ENCODE measurements at places on chromosomes 2 and 18.

- no peak for DNase-seq
These were observed 223.8 kb downstream of the FAM210A start for GRCh38 chr18:13502585-13502984.

DNA sequence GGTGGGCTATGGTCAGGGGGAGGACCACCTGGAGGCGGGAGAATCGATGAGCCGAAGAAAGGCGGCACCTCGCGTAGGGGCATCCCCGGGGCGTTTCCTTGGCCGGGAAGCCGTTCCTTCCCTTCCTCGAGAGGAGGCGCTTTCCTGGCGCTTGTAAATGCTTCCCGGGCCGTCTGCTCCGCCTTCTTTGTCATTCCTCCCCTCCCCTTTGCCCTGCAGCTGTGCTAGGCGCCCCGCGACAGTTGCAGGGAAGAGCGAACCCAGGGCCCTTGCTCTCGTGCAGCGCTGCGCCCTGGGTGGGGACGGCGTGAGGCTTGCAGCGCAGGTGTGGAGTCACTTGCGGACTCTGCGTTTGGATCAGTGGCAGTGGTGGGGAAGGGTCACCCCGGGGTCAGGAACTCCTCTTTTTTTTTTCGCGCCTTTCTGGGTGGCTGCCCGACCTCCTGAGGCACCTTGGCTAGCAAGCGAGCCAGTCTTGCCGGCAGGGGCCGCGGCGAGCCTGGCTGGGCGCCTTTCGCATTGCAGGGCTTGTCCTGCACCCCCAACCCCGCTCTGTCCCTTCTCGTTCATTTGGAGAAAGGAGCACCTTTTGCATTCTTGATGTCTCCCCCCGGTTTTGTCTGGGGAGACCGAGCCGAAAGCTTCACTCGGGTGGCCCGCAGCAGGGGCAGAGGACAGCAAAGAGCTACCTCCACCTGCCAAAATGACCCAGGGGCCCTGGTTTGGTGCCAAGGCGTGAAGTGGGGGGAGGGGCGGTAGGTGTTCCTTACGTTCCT lies 858 bp downstream of the KCNS3 start:
- DNase-seq = peak; percentile 86

DNA sequence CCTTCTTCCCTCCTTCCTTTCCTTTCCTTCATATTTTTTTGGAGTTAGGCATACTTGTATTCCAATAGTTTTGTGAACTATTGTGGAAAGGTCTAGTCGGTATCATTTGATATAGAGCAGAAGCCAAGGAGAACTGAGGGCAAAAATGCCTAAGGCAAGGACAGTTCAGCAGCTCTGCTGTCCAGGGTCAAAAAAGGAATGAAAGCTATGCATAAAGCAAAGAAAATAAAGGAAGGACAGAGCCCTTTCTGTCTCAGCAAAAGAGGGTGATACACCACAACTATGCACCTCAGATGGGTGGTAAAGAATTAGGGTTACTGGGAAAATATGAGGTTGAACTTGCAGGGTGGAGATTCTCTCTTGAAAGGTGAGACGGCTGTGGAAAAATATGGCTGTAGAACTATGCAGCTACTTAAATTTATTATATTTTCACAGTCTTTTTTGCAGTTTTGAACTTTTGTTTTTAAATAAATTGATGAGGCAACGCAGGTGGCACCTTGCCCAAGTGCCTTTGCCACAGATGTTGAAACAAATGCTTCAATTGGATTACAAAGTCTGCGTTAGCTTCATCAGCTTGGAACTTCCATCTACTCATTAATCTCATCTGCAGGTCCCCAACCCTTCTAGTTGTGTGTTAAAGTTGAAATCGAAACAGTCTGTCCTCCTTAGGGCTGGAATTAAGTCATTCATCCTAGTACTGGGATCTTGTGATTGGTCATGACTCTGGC lies 20.8 kb downstream of the LHCGR start:
- DNase-seq = no peak

DNA sequence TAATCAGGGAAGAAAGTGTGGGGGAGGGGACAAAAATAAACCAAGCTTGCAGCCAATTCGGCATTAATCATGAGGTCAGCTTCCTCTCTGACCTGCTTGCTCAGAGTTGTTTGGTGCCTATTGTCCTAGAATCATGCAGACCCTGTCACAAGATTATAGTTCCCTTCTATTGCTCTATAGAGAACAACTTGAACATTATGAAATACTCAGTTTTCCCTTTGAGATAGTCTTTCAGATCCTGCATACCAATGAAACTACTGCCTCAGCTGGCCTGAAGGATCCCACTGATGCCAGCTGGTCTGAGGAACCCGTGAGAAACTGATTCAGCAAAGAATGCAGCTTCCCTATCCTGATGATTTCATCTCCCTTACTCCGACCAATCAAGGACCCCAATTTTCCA lies 955 bp upstream of the BBS5 start:
- DNase-seq = peak; percentile 8

GRCh38 chr2:12704378-12704777 lies 12.4 kb upstream of the TRIB2 start:
- DNase-seq = no peak

GRCh38 chr2:45781464-45781811 lies 130.0 kb downstream of the PRKCE start:
- no peak for DNase-seq

DNA sequence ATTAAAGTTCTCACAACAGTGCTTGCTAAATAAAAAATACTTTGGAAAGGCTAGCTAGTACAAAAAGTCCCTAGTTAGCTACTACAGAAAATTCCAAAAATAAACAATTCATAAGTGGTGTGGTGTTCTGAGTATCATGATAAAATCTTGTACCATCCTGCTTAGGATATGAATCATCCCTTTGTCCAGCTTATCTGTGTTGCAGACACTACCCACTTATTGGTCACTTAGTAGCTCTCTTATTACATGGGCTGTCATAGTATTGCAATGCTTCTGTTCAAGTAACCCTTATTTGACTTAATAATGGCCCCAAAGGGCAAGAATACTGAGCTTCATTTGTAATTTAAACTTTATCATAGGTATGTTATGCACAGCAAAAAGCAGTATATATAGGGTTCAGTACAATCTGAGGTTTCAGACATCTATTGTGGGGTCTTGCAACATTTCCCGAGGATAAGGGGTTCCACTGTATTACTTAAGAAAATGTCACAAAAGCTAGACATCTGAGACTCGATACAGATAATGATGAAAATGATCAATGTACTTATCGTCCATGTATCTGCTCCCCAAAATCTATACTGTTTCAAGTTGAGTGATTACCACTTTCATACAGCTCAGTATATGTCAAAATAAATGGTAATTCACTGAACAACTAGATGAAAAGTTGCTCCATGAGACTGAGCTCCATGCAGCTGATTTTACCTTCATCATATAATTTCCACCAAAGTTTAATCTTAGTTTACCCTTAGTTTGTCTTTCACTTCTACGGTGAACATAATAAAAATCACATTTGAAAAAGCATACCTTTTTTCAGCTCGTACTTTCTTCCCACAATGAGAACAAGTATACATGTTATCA lies 93.8 kb downstream of the C2orf74 start:
- no peak for DNase-seq

DNA sequence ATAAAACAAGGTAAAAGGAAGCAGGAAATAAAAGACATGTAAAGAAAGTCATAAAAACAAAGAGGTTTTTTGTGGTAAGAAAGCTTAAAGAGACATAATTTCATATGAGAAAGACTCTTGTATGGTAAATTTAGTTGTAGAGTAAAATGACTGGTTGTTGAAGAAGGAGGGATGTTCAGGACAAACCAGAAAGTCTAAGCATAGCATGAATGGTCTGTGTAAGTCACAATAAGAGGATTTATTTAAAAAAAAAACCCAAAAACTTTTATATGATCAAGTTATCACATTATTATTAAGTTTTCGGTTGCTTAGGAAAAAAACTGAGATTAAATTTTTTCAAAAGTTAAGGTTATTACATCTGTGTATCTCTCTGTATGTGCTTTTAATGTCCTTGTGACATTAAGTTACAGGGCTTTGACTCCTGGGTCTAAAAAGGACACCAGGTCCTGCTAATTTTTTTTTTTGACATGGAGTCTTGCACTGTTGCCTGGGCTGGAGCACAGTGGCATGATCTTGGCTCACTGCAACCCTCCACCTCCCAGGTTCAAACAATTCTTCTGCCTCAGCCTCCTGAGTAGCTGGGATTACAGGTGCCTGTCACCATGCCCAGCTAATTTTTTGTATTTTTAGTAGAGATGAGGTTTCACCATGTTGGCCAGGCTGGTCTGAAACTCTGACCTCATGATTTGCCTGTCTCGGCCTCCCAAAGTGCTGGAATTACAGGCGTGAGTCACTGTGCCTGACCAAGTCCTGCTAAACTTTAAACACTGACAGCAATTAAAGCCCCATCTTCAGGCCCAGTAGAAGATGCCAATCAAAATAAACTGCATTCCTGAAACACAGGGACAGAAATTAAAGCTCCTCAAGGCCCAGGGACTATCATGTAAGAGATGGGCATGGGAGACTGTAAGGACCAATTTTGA lies 14.2 kb upstream of the OXER1 start:
- peak; percentile 76 for DNase-seq

DNA sequence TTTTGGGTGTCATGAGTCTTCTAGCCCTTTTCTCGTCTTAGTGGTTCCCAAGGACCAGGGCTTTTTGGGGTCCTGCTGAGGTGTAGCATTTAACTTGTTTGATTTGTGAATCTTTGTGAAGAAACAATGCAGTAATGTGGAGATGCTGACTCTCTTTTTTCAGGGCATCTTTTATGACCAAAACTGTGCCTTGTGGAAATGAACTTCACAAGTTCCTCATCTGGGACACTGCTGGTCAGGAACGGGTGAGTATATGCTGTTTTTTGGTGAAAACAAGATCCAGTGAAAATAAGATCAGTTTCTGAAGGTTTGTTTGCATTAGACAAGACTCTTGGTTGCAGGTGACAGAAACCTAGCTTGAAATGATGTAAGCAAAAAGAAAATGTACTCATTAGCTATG lies 83.9 kb downstream of the RAB31 start:
- no peak for DNase-seq

DNA sequence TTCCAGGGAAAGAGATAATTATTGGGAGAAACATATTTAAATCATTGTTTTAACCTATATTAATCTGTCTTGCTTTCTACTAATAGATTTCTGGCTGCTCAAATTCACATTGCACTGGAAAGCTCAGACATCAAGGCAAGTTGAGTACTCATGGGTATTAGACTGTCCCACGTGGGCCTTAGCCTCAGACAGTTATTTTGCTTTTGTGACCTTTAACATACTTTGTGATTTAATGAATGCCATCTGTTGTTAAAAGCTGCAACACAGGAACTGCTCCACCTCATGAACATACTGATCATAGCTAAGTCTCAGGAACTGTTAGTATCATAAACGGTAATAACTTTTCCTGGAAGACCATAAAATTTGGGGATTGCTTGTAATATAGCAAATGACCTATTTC lies 2.7 kb upstream of the LCT start:
- DNase-seq = no peak

- no peak for DNase-seq
These were observed 58.7 kb upstream of the SLC66A3 start for GRCh38 chr2:11096591-11096990.

DNA sequence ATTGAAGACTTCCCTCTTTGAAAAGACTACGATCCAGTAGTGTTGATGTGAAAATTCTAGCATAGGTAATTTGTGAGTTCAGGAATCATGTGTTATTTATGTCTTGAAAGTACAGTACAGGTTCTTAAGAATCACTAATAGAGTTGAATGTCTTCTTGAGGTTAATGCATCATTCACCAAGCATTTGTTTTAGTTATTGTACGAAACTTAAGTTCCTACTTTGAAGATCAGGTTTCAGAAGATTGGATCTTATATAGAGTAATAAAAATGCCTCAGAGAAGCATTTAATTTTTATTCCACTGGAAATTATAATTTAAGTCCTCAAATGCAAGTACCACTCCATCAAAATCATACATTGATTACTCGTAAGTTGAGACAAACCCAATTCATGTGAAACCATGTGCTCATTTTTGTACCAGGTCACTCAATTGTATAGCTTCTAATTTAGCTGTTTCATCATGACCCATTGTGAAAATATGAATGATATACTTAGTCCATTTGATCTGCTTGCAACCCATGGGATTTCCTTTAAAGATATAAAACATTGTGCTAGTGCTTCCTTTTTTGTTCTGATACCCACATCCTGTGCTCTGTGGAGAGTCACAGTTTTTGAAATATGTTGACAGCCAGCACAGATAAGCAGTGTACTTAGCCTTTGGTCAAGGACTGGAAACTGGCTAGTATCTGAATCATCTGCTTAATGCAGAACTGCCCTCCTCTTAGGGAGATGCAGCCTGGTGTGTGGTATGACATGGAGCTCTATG lies 22.5 kb upstream of the RAB27B start:
- DNase-seq = no peak

GRCh38 chr2:230085201-230085600 lies 16.5 kb upstream of the SLC16A14 start:
- no peak for DNase-seq

- no peak for DNase-seq
These were observed 77.1 kb downstream of the ANKRD44 start for GRCh38 chr2:197233473-197233872.

DNA sequence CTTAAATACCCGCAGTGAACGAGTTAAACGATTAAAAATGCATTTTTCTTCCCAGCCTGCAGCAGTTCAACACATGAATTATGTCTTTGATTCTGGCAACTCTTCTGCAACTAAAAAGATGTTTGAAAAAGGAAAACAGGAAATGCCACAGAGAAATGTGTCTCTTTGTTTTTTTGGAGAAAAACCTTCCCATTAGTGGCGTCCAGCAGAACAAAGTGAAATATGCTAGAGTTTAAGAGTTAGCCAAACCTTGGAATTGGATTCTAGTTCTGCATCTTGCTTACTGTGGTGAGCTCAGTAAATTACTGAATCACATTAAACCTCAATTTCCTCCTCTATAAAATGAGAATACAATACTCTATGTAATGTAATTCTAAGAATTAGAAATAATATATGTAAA lies 900.2 kb upstream of the ACVR2A start:
- no peak for DNase-seq

- no peak for DNase-seq
These were observed 436.8 kb downstream of the TGIF1 start for GRCh38 chr18:3886575-3887322.

- no peak for DNase-seq
These were observed 163.6 kb downstream of the CAPN13 start for GRCh38 chr2:30643674-30644073.

DNA sequence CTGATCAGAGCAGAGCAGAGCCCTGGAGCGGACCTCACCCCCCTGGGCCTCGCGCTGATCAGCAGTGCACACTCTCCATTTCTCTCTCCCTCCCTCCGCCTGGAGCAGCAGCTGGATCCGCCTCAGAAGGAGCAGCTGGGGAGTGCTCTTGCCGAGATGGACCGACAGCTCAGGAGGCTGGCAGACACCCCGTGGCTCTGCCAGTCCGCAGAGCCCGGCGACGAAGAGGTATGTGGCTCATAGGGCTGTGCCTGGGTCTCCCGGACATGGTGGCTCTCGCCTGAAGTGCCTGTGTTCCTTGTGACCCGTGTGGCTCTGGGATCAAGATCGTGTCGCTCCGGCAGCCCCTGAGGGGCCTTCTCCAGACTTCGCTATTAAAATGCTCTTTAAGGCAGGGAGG lies 102.5 kb downstream of the USP40 start:
- no peak for DNase-seq

- DNase-seq = no peak
These were observed 24.0 kb downstream of the ARMC9 start for GRCh38 chr2:231222318-231223000.
